ENCODE measurements at places on chromosomes 12 and 14.

DNA sequence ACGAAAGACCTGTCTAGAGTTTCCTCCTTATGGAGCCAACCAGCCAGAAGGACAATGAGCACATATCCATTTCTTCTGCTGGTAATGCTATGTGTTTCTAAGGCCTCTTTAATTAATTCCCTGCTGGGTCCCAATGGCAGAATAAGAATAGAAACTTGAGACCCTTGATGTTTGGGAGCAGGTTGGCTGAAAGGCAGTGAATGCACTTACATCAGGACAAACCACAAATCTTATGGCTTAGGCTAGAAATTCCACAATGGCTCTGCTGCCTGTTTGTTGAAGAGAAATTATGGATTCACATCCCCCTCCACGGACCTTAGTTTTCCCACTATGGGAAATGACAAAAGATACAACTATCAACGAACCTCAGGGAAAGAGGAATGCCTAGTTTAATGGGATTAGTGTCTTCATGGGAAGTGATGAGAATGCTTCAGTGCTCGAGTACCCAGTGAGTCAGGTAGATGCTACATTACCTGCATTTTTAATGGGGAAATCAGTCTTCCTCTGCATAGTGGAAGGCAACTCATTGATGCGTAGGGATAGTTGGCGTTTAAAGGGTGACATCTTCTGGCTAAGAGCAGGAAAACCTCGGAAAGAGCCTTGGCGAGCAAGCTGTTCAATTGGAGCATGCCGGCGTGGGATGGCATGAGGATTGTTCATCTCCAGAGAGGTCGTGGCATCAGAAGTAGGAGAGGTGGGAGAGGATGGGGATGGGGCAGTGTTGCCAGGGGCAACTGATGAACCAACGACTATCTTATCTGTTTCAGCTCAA lies 46.5 kb downstream of the PAPLN start:
- DNase-seq, result no peak

- DNase-seq, result no peak
Measured at GRCh38 chr12:16352481-16352880, 5.0 kb downstream of the MGST1 start.

GRCh38 chr12:75177997-75178396 lies 31.6 kb downstream of the KCNC2 start:
- DNase-seq, result no peak

- no peak for DNase-seq
Measured at GRCh38 chr14:97298331-97298730, 501.1 kb downstream of the VRK1 start.

DNA sequence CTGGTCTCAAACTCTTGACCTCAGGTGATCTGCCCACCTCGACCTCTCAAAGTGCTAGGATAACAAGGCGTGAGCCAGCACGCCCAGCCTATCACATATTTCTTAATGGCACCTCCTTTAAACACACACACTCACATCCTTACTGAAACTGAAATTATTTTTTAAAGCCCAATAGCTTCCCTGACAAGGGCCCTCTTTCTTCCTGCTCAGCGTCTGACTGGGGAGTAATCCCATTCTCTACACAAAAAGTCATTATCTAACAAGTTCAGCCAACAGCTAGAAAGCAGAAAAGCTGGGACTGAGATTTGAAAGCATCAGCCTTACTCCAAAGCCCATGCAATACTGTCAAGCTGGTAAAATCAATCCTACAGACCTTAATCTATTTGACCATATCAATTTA lies 10.0 kb upstream of the AICDA start:
- DNase-seq, result no peak
